ENCODE measurements at places on chromosomes 13 and 19.
A peak's percentile ranks its signal among the peaks of the same experiment; 100 is the strongest.

DNA sequence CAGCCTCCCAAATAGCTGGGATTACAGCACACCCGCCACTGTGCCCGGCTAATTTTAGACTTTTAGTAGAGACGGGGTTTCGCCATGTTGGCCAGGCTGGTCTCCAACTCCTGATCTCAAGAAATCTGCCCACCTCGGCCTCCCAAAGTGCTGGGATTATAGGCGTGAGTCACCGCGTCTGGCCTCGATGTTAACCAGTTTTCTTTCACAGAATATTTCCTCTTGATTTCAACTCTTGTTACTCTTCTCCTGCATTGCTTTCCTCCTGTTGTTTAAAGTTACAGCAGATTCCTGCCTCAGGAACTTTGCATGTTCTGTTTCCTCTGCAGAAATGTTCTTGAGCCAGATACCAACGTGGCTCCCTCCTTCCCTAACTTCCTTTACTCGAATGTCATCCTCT, 3.7 kb upstream of the PEX11G start:
- no peak for DNase-seq

DNA sequence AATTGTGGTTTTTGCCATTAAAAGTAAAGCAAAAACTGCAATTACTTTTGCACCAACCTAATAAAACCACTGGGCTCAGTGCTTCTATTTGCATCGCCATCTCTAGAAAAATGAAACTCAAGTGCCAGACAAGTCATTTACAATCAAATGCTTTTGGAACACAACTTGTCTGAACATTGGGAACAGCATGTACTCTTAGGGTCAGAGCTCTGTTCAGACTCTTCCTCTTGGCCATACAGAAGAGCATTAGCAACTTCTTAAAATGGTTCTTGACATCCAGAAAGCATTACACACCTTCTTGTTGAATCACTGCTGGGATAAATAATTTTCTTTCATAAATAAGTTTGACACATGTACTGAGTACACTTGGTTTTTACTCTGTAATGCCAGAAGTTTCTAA, 272.5 kb downstream of the DCLK1 start:
- DNase-seq = no peak

GRCh38 chr19:40803857-40804782, 5.1 kb downstream of the EGLN2 start:
- DNase-seq = no peak

DNA sequence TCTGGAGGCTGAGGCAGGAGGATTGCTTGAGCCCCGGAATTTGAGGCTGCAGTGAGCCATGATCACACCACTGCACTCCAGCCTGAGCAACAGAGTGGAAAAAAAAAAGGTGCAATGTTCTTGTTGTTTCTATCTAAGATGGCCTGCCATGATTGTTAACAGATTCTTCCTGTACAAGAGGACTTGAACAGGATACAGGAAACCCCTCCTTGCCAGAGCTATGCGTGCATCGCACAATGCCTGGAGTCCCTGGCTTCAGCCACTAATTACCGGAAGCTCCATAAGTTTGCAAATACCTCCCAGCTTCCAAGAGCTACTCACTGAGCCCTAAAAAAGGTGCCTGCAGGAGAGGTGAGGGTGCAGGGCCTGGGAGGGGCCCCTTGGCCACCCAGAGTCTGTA, 13.1 kb upstream of the HIF3A start:
- no peak for DNase-seq

GRCh38 chr13:112968380-112968909, 569 bp upstream of the MCF2L start:
- DNase-seq = no peak

- DNase-seq = no peak
Measured at GRCh38 chr19:14775869-14776586, 2.3 kb downstream of the ADGRE2 start.

DNA sequence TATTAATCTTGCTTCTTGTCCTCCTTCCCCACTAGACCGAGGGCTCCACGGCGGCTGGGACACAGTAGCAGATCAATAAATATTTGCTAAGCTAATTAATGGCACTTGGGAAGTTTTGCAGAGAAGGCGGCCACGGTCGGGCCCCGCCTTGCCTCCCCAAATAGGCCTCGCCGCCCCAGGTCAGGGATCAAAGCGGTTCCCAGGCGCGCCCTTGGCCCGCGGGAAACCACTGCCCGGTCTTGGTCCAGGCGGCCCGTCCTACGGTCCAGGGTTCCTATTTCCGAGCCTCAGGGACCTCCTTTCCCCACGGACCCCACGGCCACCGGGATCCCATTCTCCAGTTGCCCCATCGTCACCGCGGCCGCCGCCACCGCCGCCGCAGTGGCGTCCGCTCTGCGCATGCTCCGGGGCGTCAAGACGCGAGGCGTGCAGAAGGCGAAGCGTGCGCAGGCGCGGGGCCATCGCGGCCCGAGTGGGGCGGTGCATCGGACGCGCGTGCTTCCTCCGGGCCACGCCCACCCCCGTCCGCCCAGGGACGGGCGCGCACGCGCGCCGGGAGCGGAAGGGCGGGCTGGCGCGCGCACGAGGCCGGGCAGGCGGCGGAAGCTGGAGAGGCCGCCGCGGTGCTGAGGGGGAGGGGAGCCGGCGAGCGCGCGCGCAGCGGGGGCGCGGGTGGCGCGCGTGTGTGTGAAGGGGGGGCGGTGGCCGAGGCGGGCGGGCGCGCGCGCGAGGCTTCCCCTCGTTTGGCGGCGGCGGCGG, at the start of gene SMARCA4:
SMARCA4 (plus strand) TSS at position 717 of the 759 bp plus-strand sequence. CDS start 23,122 bp downstream, outside the sequence.
- peak; percentile 96 for DNase-seq

DNA sequence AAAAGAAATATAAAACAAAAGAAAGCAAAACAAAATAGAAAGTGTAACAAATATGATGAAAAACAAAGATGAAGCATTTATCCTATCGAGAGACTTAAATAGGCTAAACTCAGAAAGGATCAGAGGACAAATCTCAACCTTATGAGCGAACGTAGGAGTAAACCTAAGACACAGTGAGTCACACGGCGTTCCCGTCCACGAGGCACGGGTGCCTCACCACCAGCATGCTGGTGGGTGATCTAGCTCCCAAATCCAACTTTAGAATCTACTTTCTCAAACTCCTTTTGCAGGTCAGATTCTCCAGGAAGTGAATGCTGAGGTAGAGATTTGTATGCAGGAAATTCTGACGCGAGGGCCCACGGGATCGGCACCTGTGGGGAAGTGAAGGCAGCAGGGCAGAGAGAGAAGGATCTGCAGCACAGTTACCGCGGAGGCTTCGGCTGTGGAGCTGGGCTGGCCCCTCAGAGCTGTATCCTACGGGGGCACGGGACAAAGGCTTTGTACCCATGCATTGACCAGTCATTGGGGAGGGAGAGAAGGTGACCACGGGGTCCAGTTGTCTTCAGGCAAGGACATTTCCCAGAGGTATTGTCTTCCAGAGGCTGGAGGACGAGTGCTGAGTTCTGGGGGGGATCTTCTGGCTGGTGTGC, 7.5 kb upstream of the MIER2 start:
- DNase-seq = no peak

DNA sequence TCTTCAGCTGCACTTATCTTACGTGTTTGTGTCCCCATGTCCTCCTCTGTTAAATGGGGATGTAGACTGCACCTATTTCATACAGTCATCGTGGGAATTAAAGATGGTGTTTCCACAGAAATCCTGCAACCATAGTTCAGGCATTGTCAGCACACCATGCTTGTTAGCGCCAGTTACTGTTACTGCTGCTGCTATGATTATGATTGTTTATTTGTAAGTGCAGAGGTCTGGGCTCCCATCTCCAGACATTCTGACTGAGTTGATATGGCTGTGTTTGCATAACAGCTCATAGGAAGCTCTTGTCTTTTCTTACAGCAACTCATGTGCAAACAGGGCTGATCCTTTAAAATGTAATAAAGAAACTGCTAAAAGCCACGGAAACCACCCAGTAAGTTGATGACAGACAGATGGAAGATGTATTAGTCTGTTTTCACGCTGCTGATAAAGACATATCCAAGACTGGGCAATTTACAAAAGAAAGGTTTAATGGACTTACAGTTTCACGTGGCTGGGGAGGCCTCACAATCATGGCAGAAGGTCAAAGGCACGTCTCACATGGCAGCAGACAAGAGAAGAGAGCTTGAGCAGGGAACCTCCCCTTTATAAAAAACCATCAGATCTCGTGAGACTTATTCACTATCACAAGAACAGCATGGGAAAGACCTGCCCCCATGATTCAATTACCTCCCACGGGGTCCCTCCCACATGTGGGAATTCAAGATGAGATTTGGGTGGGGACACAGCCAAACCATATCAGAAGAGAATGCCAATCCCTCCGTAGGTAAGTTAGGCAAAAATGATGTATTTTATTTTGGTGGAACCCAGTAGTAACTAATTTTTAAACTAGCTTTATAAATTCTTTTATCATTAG, 1.6 kb downstream of the ZSCAN5A start:
- no peak for DNase-seq

All from GM18507 (cell line).